ENCODE measurements at places on chromosomes 16 and 17.

DNA sequence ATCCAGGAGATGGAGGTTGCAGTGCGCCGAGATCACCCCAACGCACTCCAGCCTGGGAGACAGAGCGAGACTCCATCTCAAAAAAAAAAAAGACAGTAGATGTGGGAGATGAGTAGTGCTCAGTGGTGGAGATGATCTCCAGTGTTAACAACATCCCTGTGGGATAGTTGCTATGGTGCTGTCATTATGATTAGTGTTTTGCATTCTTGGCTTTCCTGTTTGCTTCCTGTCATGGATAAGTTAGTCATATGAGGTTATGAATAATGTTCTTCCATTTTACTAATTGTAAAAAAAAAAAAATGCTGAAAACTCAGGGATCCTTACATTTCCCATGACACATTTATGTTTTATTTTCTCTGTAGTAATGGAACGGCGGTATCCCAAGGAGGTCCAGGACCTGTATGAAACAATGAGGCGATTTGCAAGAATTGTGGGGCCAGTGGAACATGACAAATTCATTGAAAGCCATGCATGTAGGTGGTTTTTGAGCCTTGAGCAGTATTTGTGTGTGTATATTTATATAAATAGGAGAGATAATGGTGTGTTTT lies 24.5 kb upstream of the DUSP14 start:
- no peak for DNase-seq

DNA sequence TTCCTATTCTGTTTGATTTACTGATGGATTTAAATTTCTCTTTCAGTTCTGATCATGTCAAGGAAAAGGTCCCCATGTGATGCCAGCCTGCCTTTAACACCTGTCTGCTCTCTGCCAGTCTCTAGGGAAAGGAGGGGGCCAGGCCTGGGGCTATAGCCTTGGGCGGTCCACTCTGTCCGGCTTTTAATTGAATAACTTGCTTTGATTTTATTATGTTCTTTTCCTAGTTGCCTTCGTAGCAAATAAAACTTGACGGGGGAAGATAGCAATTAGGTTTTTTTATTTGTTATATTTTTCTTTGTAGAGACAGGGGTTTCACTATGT lies 47.6 kb downstream of the ABAT start:
- no peak for DNase-seq

GRCh38 chr17:77227461-77228240 lies 86.9 kb downstream of the SEC14L1 start:
- DNase-seq = no peak

DNA sequence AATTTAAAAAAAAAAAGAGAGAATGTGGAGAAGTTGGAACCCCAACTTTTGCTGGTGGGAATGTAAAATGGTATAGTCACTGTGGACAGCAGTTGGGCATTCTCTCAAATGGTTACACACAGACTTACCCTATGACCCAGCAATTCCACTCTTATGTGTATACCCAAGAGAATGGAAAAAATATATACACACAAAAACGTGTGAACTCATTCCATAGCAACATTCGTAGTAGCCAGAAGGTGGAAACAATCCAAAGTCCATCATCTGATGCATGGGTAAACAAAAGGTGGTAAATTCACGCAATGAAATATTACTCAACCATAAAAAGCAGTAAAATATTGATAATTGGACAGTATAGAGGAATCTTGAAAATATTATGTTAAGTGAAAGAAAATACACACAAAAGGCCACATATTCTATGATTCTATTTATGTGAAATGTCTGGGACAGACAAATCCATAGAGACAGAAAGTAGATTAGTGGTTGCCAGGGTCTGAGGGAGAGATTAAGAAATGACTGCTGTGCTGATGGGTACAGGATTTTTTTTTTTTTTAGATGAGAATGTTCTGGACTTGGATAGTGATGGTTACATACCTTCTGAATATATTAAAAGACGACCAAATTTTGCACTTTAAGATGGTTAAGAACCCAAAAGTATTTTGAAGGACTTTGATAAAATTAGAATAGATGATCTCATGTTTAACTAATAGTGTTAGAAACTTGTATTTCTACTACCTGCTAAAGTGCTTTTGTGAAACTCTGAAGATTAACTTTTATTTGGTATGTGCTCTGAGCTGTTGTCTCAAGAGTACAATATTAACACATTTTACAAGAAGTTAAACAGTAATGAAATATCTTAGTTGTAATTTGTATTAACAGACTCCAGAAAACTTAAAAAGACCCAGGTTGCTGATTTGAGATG lies 60.9 kb downstream of the MRTFB start:
- DNase-seq = no peak

GRCh38 chr17:73657473-73658116 lies 13.3 kb upstream of the SDK2 start:
- peak; percentile 46 for DNase-seq

DNA sequence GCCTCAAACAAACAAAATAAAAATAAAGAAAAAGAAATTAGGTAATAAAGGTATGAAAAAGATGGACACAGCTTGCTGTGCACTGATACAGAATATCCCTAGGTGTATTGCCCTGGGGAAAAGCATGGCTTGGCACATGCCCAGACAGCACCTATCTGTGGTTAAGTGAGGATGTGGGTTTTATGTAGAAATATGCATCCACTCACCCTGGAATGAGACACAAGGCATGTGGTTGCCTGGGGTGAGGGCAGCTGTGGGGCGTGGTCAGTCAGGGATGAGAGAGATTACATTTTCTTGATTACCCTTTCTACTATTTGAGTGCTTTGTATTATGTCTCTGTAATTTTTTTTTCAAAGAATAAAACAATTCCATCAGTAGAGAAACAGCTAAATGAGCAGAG lies 6.9 kb downstream of the PLLP start:
- DNase-seq = peak; percentile 45

GRCh38 chr17:13735861-13736260 lies 134.1 kb upstream of the HS3ST3A1 start:
- DNase-seq = no peak

All from activated T-cell treated with anti-CD3 and anti-CD28 coated beads, Interleukin-2, amount 50 U/mL, for 1 hour (primary cell).